ENCODE measurements at places on chromosomes 3 and 15. TPM values are rescaled to one million over a fixed set of nuclear protein-coding genes. Genes with fewer than 3 reads are reported as not detected.

- no peak for DNase-seq
Observed at GRCh38 chr3:194447161-194447560, 39.6 kb downstream of the ATP13A3 start.

- no peak for DNase-seq
Observed at GRCh38 chr3:46334741-46335478, 19.0 kb upstream of the CCR2 start.

- no peak for DNase-seq
Observed at GRCh38 chr3:71973274-71974030, 188.5 kb upstream of the PROK2 start.

DNA sequence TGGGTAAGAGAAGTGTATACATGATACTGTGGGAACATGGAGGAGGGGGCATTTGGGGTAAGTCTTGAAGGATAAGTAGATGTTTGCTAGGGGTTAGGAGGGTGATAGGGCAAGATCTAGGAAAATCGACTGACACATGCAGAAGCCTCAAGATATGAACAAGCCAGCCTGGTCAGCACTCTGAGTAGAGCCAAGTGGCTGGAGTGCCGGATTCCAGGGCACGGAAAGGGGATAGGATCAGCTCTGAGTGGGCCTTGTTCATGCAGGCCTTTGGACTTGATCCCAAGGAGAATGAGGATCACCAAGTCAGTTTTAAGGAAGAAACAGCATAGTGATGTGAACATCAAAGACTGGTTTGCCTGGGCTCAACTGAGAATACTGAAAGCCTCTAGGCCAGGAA, 24.3 kb upstream of the MANF start:
- DNase-seq, result no peak

GRCh38 chr3:101928890-101929289, 79.6 kb downstream of the NFKBIZ start:
- DNase-seq, result no peak

DNA sequence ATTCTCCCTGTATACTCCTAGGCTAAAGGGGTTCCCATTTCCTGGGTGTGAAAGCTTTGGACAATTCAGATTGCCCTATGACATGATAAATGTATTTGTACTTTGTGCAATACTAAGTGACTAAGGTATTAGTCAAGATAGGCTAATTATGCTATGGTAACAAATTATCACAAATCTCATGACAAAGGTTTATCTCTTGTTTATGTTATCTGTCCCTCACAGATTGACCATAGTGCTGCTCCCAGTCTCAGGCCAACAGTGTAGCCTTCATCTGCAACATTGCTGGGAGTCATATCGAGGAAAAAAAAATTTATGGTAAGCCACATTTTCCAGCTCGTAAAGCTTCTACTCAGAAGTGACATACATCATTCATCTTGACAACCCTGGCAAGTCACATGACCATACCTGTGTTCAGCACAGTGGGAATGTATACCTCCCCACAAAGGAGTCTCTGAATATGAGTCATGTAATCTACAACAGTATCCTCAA, 346.2 kb downstream of the IGSF11 start:
- no peak for DNase-seq

- DNase-seq, result no peak
Observed at GRCh38 chr3:63353383-63353782, 75.3 kb downstream of the SYNPR start.

GRCh38 chr3:136490646-136491405, 240.7 kb downstream of the PCCB start:
- no peak for DNase-seq

GRCh38 chr15:37016231-37016630, 84.1 kb downstream of the MEIS2 start:
- no peak for DNase-seq

- no peak for DNase-seq
Observed at GRCh38 chr3:21158861-21159542, 592.0 kb downstream of the ZNF385D start.

- DNase-seq, result no peak
Observed at GRCh38 chr15:75677465-75678323, 30.0 kb downstream of the SNX33 start.

DNA sequence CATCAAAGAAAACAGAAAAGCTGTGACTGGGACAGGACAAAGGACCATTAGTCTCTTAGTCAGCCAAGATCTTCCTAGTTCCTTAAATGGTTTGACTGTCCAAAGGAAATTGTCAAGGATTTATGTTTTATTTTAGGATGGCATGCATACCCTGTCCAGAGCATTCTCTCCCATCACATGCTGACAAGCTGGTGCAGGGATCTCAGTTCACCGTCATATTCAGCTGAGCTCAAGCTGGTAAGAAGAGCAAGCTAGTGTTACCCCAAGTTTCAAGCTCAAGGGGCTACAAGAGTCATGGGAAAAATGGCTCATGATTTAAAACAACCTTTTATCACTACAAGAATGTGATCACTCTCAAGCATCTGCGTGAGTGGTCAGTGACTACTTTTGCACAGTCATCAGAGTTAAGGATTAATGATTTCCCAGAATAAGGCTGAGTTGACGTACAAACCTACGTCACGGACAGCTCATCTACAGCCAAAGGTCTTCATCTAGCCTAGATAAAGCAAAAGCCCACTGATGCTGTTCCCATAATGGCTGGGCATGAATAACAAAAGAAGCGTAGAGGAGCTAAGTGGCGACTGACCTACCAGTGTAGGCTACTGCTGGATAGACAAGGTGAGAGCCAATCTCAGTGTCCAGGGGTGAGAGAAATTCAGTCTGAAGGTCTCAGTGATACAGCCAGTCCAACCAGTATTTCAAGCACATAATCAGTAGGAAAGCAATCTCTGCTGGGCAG, 157.5 kb downstream of the GABRB3 start:
- DNase-seq, result no peak

GRCh38 chr3:106685745-106686144, 691.5 kb upstream of the CCDC54 start:
- no peak for DNase-seq

GRCh38 chr3:195855471-195856409, 44.0 kb upstream of the MUC4 start:
- DNase-seq, result peak; percentile 44

GRCh38 chr3:188542196-188542595, 388.2 kb downstream of the LPP start:
- DNase-seq, result no peak

DNA sequence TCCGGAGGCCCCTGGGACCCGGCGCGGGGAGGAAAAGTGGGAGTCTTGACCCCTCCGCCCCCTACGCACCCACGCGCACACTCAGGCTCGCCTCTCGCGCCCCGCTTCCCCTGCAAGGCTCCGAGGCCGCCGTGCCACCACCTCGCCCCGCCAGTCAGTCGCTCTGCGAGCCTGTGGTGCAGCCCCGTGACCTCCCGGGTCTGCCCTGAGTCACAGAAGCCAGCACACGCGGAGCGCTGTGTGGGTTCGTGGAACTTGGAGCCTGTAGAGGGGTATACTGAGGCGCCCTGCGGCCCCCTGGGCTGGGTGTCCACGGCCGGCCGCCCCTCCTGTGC, 380 bp upstream of the ALS2CL start:
- DNase-seq, result no peak

The TPRG1 gene
- not detected for total RNA-seq

The PLAAT1 gene
- total RNA-seq, result not detected

The DUOXA2 gene
- total RNA-seq, result not detected

The PDE8A gene
- total RNA-seq, result 19.9 TPM

The GOLGA8J gene
- total RNA-seq, result not detected

The PYGO1 gene
- 15.3 TPM for total RNA-seq

The PPCDC gene
- 17.1 TPM for total RNA-seq

The REC114 gene
- total RNA-seq, result not detected

The WDR49 gene
- not detected for total RNA-seq

The ECT2 gene
- total RNA-seq, result 59.0 TPM

The A4GNT gene
- total RNA-seq, result not detected

The CPNE9 gene
- 0.80 TPM for total RNA-seq

The DOCK3 gene
- total RNA-seq, result 0.80 TPM

Data from G401 (cell line).